Neural crest cell (in vitro differentiated cells): ENCODE measurements at places on chromosomes 13 and 19. TPM values are rescaled to one million over a fixed set of nuclear protein-coding genes. Genes with fewer than 3 reads are reported as not detected.

Gene ZNF441
- 3.9 and 5.7 TPM in 2 replicates for total RNA-seq

Gene ZNF600
- total RNA-seq = 2.1 and 2.3 TPM in 2 replicates

Gene FGF14
- total RNA-seq = 0.75 and 1.7 TPM in 2 replicates

Gene SOHLH2
- 0.21 TPM in 1 of 2 replicates, not detected in the other for total RNA-seq

Gene ZNF530
- 8.5 and 8.7 TPM in 2 replicates for total RNA-seq

Gene KLK4
- total RNA-seq = not detected in 2 replicates

DNA sequence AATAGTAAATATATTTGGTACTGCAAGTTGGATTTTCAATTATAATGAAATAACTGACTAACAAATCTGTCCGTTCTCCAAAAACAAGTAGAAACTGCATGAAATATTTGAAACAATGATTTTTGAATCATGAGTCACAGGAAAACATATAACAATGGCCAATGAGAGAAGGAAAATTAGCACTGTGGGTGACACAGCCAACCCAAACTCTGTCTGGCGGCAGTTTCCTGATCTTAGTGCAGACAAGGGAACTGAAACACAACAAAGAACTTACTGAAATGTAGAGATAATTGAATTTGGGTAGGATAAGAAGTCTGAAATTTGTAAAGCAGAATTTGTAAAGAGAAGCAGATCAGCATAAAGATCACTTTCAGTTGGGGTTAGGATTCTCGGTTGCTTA lies 2743.3 kb upstream of the PCDH20 start:
- H3K4me1 ChIP-seq = peaks cover 4% of the 10 kb centered on the region
- no peak for DNase-seq
- no peaks in the 10 kb centered on the region for H3K36me3 ChIP-seq
- no peak overlapping the region for H3K27ac ChIP-seq

DNA sequence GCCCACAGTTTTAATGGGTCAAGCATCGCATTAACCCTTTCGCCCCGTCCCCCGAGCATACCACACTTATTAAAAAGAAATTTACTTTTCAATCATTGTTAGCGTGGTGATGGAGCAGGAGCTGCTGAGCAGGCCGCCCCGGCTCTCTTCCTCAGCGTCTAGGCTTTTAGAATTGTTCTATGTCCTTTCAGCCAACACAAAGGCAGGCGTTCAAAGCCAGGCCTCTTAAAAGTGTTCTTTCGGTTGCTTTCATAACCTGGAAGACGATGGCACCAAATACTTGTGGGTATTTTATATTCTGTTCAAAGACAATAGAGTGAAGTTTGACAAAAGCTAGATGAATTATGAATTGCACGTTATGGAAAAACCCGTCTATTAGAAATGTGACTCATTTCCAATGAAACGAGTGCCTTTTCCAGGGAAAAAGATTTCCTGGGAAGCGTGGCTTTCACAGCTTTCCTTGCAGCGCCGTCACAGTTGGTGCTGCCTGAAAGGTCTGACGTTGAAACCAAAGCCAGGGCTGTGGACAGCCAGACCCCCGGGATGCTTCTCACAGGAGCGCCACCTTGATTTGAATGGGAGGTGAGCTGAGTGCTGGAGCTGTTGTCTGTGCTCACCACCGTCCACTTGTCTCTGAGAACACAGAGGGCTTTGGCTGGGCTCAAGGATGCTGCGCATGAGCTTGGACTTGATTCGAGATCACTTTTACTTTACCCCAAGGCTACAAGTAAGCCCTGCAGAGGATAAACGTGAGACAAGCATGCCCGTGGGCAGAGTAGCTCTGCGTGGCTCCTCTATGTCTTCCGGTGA lies 78.8 kb downstream of the SOX1 start:
- peak overlapping the region; percentile 78 for H3K27ac ChIP-seq
- no peak overlapping the region for H3K4me3 ChIP-seq
- H3K27me3 ChIP-seq = no peaks in the 10 kb centered on the region
- H3K36me3 ChIP-seq = no peaks in the 10 kb centered on the region
- no peak for DNase-seq
- peaks cover 23% of the 10 kb centered on the region for H3K4me1 ChIP-seq

DNA sequence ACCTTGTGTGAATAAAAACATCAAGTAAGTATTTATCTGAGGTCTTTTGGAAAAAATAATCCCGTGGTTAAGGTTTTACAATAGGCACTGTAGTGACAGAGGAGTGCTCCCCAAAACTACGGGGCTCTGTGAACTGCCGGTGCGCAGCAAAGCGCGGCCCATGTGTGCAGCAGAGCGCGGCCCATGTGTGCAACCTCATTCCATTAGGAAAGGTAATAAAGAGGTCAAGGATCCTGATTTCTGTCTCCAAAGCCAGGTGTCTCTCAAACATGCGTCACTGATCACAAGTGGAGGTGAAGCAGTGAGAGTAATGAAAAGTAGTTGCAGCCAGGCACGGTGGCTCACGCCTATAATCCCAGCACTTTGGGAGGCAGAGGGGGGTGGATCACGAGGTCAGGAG lies 58.7 kb downstream of the MRPL57 start:
- no peak overlapping the region for H3K27ac ChIP-seq
- DNase-seq = no peak
- H3K4me1 ChIP-seq = peaks cover 5% of the 10 kb centered on the region
- no peaks in the 10 kb centered on the region for H3K27me3 ChIP-seq
- H3K4me3 ChIP-seq = no peak overlapping the region
- H3K36me3 ChIP-seq = no peaks in the 10 kb centered on the region

GRCh38 chr19:38836983-38837626 lies 5.5 kb upstream of the ECH1 start:
- no peak overlapping the region for H3K27ac ChIP-seq
- no peaks in the 10 kb centered on the region for H3K27me3 ChIP-seq
- H3K4me1 ChIP-seq = peaks cover 7% of the 10 kb centered on the region
- H3K36me3 ChIP-seq = peaks cover 32% of the 10 kb centered on the region
- H3K4me3 ChIP-seq = no peak overlapping the region

DNA sequence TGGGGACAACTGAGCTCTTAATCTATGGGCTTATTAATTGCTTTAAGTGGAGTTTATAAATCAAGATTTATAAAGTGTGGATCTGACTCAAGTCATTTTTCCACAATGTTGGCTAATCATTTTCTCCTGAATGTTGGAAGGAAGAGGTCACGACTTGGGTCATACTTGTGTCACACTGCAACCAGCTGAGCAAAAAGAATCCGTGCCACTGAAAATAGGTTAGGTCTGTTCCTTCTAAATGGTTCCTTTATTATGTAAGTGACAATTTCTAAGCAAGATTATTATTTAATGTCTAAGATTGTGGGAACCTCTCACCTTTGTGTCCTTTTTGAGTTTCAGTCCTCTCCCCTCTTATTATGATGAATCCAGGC lies 178.6 kb downstream of the SHISA2 start:
- H3K4me1 ChIP-seq = peaks cover 33% of the 10 kb centered on the region
- no peaks in the 10 kb centered on the region for H3K36me3 ChIP-seq
- no peak for DNase-seq
- no peaks in the 10 kb centered on the region for H3K27me3 ChIP-seq
- no peak overlapping the region for H3K4me3 ChIP-seq
- no peak overlapping the region for H3K27ac ChIP-seq

DNA sequence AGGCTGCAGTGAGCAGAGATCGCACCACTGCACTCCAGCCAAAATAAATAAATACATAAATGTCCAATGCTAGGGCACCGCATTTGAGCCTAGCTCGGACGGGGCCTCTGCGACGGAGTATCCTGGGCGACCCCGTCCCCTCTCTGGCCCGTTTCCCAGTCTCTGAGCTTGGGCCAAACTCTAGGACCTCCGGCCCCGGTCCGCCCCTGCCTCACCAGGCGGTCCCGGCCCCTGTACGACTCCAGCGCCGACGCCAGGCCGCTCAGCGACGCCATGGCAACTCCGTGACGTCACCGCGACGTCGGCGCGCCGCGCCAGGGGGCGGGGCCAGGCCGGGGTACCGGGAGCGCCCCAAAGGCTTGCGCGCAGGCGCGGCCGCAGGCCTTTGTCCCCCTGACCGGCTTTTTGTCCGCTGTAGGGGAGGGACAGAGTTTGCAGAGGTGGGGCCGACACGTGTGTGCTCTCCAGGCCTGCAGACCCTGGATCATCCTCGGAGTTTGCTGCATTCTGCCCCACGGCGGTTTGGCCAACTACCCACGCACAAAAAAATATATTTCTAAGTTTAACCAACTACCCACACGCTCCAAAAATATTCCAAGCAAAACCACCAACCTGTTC lies at the start of gene PEX11G:
PEX11G (minus strand) TSS at position 300 of the 618 bp plus-strand sequence; CDS start at position 275, 25 bp downstream.
- H3K4me3 ChIP-seq = peak within 1 kb of the TSS; percentile 68
- peaks cover 14% of the 10 kb centered on the region for H3K4me1 ChIP-seq
- DNase-seq = peak; percentile 90
- H3K36me3 ChIP-seq = no peaks in the 10 kb centered on the region
- H3K27me3 ChIP-seq = no peaks in the 10 kb centered on the region

DNA sequence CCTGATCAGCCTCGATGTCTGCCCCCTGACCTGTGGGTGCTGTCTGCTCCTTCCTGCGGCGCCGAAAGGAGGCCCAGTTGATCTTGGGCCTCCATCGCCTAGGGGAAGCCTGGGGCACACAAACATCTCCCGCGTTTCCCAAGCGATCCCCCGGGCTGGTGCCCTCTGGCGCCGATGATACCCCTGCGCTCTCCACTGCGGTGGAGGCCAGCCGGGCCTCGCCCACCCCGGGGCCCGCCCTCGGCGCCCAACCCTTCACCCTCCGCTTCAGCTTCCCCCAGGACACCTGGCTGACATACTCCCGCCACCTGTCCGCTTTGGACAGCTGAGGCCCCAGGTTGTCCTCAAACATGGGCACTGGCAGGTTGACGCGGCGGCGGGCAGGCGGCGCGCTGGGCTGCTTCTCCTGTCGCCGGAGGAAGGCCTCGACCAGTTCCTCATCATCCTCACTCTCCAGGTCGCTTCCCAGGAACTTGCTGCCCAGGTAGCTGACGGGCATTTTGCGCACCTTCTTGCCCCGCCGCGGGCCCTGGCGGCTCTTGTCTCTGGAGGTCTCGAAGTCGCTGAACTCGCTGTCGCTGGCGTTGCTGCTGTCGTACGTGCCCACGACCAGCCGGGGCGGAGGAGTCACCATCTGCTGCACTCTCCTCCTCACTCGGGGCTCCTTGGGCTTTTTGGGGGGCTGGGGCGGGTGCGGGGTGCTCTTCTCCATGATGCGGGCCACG lies 1.3 kb downstream of the CCDC8 start:
- peaks cover 6% of the 10 kb centered on the region for H3K36me3 ChIP-seq
- peaks cover 81% of the 10 kb centered on the region for H3K4me1 ChIP-seq
- peak overlapping the region; percentile 96 for H3K4me3 ChIP-seq
- H3K27me3 ChIP-seq = peaks cover 19% of the 10 kb centered on the region
- peak overlapping the region; percentile 19 for H3K27ac ChIP-seq

- no peak for DNase-seq
- H3K4me1 ChIP-seq = no peaks in the 10 kb centered on the region
- no peak overlapping the region for H3K4me3 ChIP-seq
- H3K36me3 ChIP-seq = no peaks in the 10 kb centered on the region
Observed at GRCh38 chr19:31057476-31057875, 291.8 kb downstream of the TSHZ3 start.

DNA sequence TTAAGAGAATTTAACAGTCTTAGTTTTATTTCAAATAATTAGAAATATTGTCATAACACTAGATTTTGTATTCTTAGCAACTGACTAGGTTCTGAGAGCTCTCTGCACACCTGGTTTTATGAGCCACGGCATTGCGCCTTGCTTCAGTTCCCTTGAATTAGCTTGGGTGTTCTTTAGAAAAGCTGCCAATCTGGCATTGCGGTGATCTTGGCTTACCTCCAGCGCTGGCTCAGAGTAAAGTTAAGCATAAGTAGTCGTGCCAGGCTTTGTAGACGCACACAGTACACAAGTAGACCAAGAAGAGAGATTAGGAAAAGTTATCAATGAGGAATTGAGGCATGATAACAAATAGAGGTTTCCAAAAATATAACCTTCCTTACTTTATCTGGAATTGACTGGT lies 45.7 kb downstream of the TPP2 start:
- no peaks in the 10 kb centered on the region for H3K27me3 ChIP-seq
- peaks cover under 1% of the 10 kb centered on the region for H3K36me3 ChIP-seq
- H3K4me3 ChIP-seq = no peak overlapping the region
- no peaks in the 10 kb centered on the region for H3K4me1 ChIP-seq

- H3K4me3 ChIP-seq = no peak overlapping the region
- H3K27ac ChIP-seq = no peak overlapping the region
- no peaks in the 10 kb centered on the region for H3K4me1 ChIP-seq
Observed at GRCh38 chr13:81713201-81713600, 1372.3 kb upstream of the SPRY2 start.

DNA sequence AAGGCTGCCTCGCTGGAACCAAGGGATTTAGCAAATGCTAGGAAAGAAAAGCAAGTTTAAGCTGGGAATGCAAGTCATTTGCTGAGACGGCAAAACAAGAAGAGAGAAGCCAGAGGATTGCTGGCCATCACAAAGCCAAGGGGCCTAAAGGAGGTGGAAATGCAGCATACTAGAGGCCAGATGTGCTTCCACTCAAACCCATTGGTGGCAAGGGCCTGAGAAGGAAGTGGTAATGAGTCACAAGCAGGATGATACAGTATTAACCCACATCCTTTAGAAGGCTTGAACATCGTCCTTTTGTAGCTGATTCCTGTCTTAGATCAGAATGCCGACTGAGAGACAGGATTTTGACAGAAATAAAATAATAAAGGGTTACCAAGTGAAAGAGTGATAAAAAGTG lies 68.2 kb downstream of the ITGBL1 start:
- no peaks in the 10 kb centered on the region for H3K27me3 ChIP-seq
- DNase-seq = no peak
- no peak overlapping the region for H3K27ac ChIP-seq
- no peaks in the 10 kb centered on the region for H3K36me3 ChIP-seq
- H3K4me1 ChIP-seq = peaks cover 17% of the 10 kb centered on the region
- no peak overlapping the region for H3K4me3 ChIP-seq

- no peak overlapping the region for H3K27ac ChIP-seq
- no peak for DNase-seq
Observed at GRCh38 chr19:39282021-39282420, 13.8 kb downstream of the IFNL2 start.

DNA sequence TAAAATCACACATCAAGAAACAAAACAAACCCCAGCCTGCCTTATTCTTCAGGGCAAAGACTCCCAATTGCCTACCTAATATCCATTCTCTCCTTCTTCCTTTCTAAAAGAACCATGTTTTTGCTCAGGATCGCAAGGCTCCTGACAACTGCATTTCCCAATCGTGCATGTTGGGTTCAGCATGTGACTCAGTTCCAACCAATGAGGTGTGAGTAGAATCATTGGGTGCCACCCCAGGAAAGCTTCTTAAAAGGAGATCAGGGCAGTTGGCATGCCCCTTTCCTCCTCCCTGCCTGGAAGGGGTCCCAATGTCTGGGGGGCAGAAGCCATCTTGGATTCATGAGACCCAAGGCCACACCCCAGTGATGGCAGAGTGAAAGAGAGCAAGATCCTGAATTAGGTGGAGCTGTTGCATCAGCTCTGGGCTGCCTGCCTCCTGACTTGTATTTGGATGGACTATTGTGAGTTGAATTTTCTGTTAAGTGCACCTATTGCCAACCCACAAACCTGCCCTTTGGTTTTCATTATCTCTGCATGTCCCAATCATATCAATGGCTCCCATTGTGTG lies 26.0 kb upstream of the UBAC2 start:
- H3K27me3 ChIP-seq = peaks cover 14% of the 10 kb centered on the region
- H3K27ac ChIP-seq = no peak overlapping the region
- no peaks in the 10 kb centered on the region for H3K36me3 ChIP-seq
- peaks cover 5% of the 10 kb centered on the region for H3K4me1 ChIP-seq

DNA sequence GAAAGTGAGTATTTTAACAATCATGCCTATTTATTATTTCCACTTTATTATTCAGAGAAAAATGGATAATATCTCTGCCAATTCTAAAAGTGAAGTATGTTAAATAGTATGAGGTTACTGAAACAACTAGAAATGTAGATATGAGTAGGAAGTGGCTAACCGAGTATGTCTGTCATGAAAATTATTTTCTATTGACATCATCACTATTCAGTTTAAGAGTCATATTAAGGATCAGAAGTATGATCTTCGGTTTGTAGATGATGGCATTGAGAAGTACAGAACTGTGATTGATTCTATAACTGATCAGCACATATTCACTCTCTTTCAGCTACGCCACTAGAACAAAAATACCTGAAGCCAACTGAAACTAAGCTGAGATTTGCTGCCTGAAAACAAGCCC lies 146.4 kb upstream of the SLITRK5 start:
- H3K27ac ChIP-seq = no peak overlapping the region
- no peak for DNase-seq
- H3K4me1 ChIP-seq = no peaks in the 10 kb centered on the region
